ENCODE measurements at places on chromosomes 2 and 18. TPM values are rescaled to one million over a fixed set of nuclear protein-coding genes. Genes with fewer than 3 reads are reported as not detected.

The GULP1 gene
- polyA plus RNA-seq: 25.3 TPM

The DCC gene
- 27.3 TPM for polyA plus RNA-seq

The METTL8 gene
- 14.3 TPM for polyA plus RNA-seq

The CFC1 gene
- 21.4 TPM for polyA plus RNA-seq

The QPCT gene
- polyA plus RNA-seq: 25.6 TPM

The SH3BP4 gene
- polyA plus RNA-seq: 26.2 TPM

The COLEC11 gene
- polyA plus RNA-seq: 1.2 TPM

The SPATA3 gene
- not detected for polyA plus RNA-seq

The ITPRIPL1 gene
- polyA plus RNA-seq: 1.4 TPM

The UGT1A3 gene
- polyA plus RNA-seq: not detected

The GATA6 gene
- 0.29 TPM for polyA plus RNA-seq

The RHBDD1 gene
- polyA plus RNA-seq: 16.8 TPM

The EIF5B gene
- polyA plus RNA-seq: 57.1 TPM

The NEU4 gene
- polyA plus RNA-seq: 8.2 TPM

The IL36A gene
- not detected for polyA plus RNA-seq

The UGT1A8 gene
- not detected for polyA plus RNA-seq

The FAM124B gene
- 7.4 TPM for polyA plus RNA-seq

The SPP2 gene
- 0.44 TPM for polyA plus RNA-seq

The ALPP gene
- 0.30 TPM for polyA plus RNA-seq

The CYRIA gene
- 44.8 TPM for polyA plus RNA-seq

The TGOLN2 gene
- polyA plus RNA-seq: 64.3 TPM

The ABCB6 gene
- 78.8 TPM for polyA plus RNA-seq

The DDX18 gene
- 41.2 TPM for polyA plus RNA-seq

The KCNK3 gene
- polyA plus RNA-seq: 35.4 TPM

The GALM gene
- polyA plus RNA-seq: 8.1 TPM

The CTAGE1 gene
- polyA plus RNA-seq: not detected

The CCDC85A gene
- 22.8 TPM for polyA plus RNA-seq

The B3GNT7 gene
- 12.4 TPM for polyA plus RNA-seq

The REG1A gene
- not detected for polyA plus RNA-seq

The CCL20 gene
- polyA plus RNA-seq: 0.49 TPM

The CERKL gene
- polyA plus RNA-seq: 6.9 TPM

The GBX2 gene
- 10.8 TPM for polyA plus RNA-seq

The POMC gene
- polyA plus RNA-seq: 4.3 TPM

The LYPD6B gene
- 11.0 TPM for polyA plus RNA-seq

The APCDD1 gene
- 358 TPM for polyA plus RNA-seq

The ZNF804A gene
- 10.9 TPM for polyA plus RNA-seq

The UCN gene
- polyA plus RNA-seq: 4.0 TPM

The CTLA4 gene
- polyA plus RNA-seq: not detected

The PROKR1 gene
- polyA plus RNA-seq: 5.0 TPM

The CRYGC gene
- polyA plus RNA-seq: 0.44 TPM

The C2orf72 gene
- polyA plus RNA-seq: 67.4 TPM

The SERPINB13 gene
- not detected for polyA plus RNA-seq
